Urothelium cell line (cell line): ENCODE measurements at places on chromosomes 3 and 15.
A peak's percentile ranks its signal among the peaks of the same experiment; 100 is the strongest.

DNA sequence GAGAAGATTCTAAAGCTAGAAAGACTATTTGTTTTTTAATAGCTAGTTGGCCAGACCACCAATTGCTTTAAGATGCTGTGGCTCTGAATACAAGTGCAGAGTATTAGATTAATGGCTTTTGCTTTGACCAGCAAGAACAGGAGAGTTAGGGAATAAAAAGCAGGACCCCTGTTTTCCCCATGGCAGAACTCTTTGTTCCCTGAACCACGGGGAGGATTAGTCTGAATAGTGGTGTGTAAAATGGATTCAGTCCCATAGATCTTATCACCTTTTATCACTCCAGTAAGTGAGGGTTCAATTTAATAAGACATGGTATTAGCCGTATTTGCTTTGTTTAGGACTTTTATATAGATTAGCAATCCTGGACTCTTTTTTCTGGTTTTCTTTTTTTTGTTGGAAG, 562.6 kb upstream of the DPPA4 start:
- no peak for DNase-seq

DNA sequence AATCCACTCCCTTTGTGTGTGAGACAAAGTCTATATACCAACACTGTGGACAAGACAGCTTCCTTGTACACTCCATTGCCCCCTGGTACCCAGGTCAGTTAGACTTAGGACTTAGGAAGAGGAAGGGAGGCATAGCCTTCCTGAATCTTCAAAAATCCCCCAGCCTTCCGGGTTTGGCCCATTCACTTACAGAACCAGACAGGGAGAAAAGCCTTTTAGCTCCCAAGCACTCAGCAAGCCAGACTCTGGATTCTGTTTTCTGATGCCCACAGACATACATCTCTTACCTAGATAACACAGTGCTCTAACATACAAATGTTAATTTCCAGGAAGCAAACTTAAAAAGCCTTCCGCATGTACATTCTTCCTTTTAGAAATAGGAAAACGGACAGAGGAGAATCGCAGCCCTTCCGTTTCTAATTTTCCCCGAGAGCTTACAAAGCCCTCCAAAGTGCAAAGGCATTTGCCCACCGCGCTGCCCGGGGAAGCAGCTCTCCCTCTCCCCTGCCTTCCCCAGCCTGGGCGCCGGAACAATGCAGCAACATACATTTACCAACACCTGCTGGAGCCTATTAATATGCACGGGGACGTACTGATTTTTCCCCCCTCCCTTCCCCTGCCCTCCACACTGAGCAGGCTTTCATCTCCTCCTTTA, 442.0 kb downstream of the MAGI1 start:
- DNase-seq: peak; percentile 16

GRCh38 chr3:61518590-61518989, 42.8 kb upstream of the PTPRG start:
- DNase-seq: no peak

- no peak for DNase-seq
These were observed 27.4 kb downstream of the GOLM2 start for GRCh38 chr15:44315773-44316465.

DNA sequence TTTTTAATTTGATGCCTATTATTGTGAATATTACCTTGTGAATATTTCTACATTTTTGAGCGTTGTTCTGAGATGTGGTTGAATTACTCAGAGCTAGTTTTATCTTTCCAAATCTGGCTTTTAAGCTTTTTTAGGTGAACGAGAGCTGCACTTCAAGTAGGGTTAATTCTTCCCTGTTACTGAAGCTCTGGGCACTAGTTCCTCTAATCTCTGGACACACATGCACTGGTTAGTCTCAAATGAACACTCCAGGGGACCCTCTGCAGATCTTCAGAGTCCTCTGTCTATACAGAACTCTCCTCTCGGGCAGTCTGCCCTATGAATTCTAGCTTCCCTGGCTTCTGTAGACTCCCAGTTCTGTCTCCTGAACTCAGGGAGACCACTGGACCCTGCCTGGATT, 237.5 kb upstream of the TBC1D5 start:
- DNase-seq: no peak

GRCh38 chr15:38895326-38896255, 331.0 kb upstream of the RASGRP1 start:
- no peak for DNase-seq

- no peak for DNase-seq
These were observed 838.5 kb downstream of the DIPK2A start for GRCh38 chr3:144810160-144810559.

DNA sequence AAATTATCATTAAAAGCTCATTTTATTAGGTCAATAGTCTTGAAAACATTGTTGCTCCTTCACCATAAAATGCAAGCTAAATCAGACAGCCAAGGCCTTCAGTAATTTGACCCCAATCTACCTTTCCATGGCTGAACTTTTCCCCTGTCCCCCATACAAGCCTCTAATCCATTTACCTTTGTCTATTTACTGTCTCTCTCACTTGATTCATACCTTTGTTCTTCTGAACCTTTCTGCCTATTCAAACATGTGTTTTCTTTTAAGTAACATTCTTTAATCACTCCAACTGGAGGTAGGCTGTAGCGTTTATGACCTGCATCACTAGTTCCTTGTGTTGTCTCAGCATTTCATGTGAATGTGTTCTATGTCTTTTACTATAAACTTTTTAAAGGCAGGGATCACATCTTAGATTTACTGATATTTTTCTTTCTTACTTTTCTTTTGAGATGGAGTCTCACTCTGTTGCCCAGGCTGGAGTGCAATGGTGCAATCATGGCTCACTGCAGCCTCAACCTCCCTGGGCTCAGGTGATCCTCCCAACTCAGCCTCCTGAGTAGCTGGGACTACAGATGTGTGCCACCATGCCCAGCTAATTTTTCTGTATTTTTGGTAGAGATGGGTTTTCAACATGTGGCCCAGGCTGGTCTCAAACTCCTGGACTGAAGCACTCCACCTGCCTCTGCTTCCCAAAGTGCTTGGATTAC, 5.2 kb upstream of the NANOGP8 start:
- DNase-seq: no peak

DNA sequence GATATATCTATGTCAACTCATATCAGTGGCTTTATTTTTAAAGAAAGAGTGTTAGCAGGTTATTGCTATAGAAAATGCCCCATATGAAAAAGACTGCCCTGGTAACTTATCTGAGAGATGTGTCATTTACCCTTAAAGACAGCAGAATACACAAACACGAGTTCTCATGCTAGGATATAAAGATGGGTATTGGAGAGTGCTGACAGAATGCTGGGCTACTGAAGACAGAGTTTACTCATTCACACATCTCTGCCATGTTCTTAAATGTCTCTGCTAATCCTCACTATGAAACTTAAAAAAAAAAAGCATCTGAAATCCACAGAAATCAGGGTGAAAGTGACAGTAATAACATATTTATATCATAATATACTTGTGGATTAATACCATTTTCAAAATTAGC, 126.7 kb downstream of the FOXP1 start:
- DNase-seq: no peak

DNA sequence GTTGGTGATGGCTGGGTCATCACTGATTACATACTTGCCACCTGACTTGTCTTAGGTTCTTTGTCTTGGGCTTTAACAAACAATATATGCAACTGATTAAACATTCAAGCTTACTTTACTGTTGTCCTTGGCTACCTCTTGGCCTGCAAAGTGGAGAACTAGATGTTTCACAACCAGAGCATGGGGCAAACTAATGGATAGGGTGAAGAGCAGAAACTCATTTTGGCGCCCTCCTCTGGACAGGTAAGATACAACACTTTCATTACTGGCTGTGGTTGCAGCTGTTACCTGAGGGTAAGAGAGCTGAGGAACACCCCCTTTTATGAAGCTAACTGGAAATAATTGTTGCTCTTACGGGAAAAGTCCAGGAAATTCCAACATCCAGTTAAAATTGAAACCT, 262.1 kb downstream of the NAALADL2 start:
- DNase-seq: no peak

GRCh38 chr3:87035339-87035738, 44.4 kb upstream of the VGLL3 start:
- DNase-seq: no peak

DNA sequence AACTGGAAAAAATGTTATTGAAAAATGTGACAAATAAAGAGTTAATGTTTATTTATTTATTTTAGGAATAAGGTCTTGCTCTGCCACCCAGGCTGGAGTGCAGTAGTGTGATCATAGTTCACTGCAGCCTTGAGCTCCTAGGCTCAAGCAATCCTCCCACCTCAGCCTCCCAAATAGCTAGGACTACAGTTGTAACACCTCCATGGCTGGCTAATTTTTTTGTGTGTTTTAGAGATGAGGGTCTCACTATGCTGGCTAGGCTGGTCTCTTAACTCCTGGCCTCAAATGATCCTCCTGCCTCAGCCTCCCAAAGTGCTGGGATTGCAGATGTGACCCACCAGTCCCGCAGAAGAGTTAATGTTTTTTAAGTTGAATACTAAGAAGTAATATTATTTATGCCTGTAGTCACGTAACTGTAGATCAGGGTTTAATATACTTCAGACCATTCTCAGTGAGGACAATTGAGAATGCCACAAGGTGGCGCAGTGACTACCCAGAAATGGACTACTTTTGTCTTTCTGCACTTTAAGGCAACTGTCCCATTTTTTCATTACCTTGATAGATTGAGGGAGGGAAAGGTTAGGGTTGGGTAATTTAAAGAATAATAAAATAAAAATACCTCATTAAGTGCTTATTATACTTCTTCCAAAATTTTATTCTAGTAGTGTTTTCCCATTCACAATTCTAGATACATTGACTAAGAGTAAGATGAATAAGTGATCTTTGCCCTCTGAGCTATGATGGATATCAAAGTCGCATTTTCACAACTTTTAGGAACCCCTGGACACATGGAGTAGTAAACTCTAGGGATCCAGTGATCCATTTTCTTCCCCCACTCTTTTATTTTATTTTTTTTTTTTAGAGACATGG, 6.0 kb downstream of the MUC13 start:
- DNase-seq: peak; percentile 60

- no peak for DNase-seq
These were observed 3.8 kb downstream of the SELENOS start for GRCh38 chr15:101273534-101273933.

GRCh38 chr3:171755656-171756055, 54.6 kb downstream of the PLD1 start:
- no peak for DNase-seq

GRCh38 chr3:123444744-123445143, 4.1 kb downstream of the ADCY5 start:
- DNase-seq: no peak

- no peak for DNase-seq
These were observed 242.9 kb downstream of the WNT5A start for GRCh38 chr3:55244247-55244646.

DNA sequence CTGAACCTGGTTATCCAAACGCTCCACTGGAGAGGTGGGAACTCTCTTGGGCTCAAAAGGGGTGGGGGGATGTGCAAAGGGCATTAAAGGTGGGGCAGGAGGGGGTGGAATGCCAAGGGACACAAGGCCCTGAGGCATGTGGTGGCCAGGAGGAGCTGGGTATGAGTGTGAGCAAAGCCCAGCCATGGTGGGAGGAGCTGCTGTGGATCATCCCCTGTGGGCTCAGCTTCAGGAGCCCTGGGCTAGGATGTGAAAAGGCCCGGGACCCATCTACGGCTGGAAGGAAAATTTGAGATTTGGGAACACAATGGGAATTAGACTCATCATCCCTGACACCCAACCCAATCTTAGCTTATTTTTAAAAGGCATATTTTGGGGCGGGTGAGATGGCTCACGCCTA, 33.3 kb downstream of the MGLL start:
- DNase-seq: no peak

DNA sequence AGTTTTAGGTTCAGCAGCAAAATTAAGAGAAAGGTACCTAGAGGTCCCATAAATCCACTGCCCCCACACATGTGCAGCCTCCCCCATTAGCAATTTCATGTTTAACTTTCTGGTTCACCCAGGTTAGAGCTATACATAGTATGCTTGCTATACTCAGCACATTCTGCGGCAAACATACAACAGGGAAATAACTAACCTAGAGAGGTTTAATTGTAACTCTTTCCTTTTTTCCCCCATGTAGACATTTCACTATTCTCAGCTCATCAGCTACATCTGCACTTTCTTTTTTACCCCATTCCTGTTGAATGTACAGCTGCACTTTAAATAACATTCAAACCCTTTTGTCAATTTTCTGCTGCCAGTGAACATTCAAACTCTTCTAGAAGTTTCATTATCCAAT, 21.1 kb downstream of the TFRC start:
- no peak for DNase-seq

GRCh38 chr3:126208182-126208581, 27.8 kb upstream of the ALDH1L1 start:
- DNase-seq: no peak

GRCh38 chr3:128496602-128497304, 3.8 kb upstream of the GATA2 start:
- no peak for DNase-seq

DNA sequence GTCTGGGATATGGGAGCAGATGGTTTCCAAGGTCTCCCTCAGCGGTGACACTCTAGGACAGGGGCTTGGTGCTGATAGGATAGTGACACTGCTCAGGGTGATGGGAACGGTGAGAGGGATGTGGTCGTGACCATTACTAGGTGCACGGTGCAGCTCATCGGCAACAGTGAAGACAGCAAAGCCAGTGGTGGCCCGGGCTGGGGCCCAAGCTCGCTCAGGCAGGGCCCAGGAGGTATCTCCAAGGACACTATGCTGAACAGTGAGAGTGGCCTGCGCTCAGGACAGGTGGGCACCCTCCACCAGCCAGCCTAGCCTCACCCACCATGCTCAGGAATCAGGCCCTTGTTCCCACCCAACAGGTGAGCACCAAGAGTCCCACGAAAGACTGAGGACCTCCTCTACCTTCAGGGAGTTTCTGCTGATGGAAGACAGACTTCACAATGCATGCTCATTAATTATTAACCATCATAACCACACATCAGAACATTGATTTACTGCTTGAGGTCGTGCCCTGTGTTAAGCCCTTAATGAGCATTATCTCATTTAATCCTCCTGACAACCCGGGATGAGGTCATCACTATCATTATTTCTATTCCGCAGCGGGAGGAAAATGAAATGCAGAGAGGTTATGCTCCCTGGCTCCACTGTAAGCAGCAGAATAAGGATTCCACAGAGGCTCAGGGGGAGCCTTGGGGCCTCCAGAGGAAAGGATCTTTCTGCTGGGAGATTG, 269.4 kb downstream of the UACA start:
- no peak for DNase-seq

DNA sequence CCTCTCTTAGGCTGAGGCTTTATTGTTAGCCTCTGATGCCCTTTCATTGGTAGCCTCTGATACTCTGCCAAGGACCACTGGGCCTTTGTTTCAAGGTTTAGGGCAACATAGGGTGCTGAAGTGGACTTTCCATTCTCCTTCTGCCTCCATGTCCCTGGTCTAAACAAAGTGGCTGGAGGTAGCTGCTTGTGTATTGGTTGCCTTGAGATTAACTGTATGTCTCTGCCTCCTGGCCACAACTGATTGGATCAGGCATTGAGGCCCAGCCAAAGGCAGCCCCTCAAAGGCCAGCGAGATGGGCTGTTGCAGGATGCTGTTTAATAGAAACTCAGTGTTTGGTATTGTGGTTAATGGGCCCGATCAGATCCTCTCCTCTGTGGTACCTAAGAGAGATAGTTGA, 77.9 kb upstream of the PRR23C start:
- DNase-seq: no peak

DNA sequence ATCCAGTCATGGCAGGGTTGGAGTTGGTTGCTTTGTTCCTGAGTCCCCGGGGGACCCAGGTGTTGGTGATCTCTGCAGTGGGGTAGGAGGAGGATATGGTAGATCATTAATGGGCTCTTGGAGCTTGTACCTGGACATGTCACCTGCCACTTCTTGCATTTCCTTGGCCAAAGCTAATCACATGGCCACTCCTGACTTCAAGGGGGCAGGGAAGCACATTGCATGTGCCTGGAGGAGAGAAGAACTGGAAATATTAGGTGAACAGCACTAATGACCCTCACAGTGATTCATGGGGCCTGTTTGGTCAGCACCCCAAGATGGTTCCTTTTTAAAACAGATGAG, 87.1 kb upstream of the MYZAP start:
- DNase-seq: no peak
